ENCODE measurements at places on chromosomes 1 and 21. TPM values are rescaled to one million over a fixed set of nuclear protein-coding genes. Genes with fewer than 3 reads are reported as not detected.
A peak's percentile ranks its signal among the peaks of the same experiment; 100 is the strongest.

DNA sequence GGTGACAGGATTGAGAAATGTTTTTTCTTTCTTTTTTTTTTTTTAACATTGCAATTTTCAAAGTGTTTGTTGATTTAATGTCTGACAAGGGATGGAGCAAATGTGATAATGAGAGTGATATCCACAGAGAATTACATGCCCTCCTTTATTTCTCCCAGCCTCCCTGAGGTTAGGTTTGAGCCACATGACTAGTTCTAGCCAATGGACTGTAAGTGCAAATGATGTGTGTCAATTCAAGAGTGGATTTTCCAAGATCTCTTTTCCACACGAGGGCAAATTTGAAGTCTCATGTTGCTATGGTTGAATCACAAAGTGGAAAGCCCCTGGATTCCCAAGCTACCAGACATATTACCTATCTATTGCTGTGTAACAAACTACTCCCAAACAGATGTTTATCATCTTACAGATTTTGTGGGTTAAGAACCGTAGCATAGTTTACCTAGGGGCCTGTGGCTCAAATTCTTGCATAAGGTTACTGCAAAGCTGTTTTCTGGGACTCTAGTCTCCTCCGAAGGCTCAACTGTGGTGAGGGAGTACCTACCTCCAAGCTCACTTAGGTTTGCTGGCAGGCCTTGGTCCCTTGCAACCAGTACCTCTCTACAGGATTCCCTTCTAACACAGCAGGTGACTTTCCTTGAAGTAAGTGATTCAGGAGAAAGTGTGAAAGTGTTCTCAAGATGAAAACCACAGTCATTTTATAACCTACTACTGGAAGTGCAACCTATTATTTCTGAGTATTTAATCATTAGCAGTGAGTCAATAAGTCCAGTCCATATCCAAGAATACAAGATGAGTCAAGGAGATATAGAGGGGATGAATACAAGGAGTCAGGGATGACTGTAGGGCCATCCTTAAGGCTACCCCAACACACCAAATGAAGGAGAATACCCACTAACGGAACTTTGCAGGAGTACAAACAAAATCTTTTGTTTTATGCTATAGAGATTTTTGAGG, 533.6 kb downstream of the PTPRC start:
- no peak overlapping the region for H3K27ac ChIP-seq
- H3K4me1 ChIP-seq, result no peaks in the 10 kb centered on the region
- no peak for DNase-seq
- no peaks in the 10 kb centered on the region for H3K27me3 ChIP-seq
- H3K36me3 ChIP-seq, result no peaks in the 10 kb centered on the region

GRCh38 chr1:39380036-39380435, 111.4 kb upstream of the BMP8A start:
- no peak for DNase-seq
- peaks cover 54% of the 10 kb centered on the region for H3K36me3 ChIP-seq
- no peak overlapping the region for H3K27ac ChIP-seq
- no peaks in the 10 kb centered on the region for H3K27me3 ChIP-seq
- H3K4me3 ChIP-seq, result no peak overlapping the region

- no peak overlapping the region for H3K4me3 ChIP-seq
- peaks cover 5% of the 10 kb centered on the region for H3K27me3 ChIP-seq
- DNase-seq, result no peak
- H3K36me3 ChIP-seq, result no peaks in the 10 kb centered on the region
- no peak overlapping the region for H3K27ac ChIP-seq
- no peaks in the 10 kb centered on the region for H3K4me1 ChIP-seq
Observed at GRCh38 chr1:116062201-116062600, 49.0 kb upstream of the MAB21L3 start.

- no peak overlapping the region for H3K4me3 ChIP-seq
- peaks cover 53% of the 10 kb centered on the region for H3K4me1 ChIP-seq
- no peak for DNase-seq
- H3K36me3 ChIP-seq, result peaks cover 20% of the 10 kb centered on the region
Observed at GRCh38 chr1:167926486-167926997, 9.9 kb upstream of the DCAF6 start.

- no peak for DNase-seq
- no peaks in the 10 kb centered on the region for H3K36me3 ChIP-seq
- H3K4me3 ChIP-seq, result no peak overlapping the region
- H3K4me1 ChIP-seq, result peaks cover 35% of the 10 kb centered on the region
Observed at GRCh38 chr1:116874733-116875249, 34.9 kb upstream of the PTGFRN start.

DNA sequence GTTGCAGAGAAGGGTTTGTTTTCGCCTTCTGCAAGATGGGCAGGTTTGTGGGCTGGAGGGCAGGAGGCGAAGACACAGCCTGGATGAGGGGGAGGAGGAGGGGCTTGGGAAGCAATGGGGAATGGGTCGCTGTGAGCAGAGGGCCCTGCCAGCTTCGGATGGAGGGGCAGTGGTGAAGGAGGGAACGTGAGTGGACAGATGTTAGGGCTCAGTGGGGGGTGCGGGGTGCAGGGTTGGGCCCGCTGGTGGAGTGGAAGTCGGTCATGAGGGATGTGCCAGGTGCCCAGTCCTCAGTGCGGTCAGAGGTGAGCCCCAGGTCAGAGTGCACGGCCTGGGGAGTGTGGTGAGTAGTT, 55.5 kb upstream of the ABCG1 start:
- no peak overlapping the region for H3K27ac ChIP-seq
- no peak for DNase-seq
- H3K4me3 ChIP-seq, result no peak overlapping the region
- no peaks in the 10 kb centered on the region for H3K4me1 ChIP-seq
- H3K27me3 ChIP-seq, result peaks cover 18% of the 10 kb centered on the region

DNA sequence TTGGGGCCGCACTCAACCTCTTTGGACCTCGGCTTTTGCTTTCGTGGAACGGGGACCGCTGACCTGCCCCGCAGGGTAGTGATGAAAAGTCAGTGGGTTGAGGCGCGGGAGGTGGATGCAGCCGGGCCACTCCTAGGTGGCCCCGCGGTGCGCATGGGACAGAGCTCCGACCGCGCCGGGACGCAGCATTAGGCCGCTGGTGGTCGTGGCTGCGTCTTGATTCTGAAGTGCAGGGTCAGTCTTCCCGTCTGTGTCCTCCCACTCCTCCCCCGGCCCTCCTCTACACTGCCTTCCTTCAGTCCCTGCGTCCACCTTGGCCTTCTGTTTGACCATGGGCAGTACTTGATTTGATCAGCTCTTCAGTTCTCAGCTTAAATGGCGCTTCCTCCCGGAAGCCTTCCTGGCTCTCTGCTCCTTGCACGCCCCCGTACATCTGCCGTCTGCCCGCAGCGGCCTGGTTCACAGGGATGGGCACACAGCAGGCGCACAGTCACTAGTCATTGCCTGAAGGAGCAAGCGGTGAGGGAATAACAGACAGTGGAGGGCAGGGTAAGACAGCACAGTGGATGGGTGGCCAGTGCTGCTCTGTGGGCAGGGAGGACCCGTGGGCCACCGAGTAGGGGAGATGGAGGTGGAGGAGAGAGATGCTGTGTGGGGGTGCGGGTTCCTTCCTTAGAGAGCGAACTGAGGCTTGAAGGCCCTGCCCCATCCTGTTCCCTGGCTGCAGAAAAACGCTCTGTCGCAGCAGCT, 633 bp downstream of the THEMIS2 start:
- no peaks in the 10 kb centered on the region for H3K27me3 ChIP-seq
- H3K27ac ChIP-seq, result no peak overlapping the region
- peak overlapping the region; percentile 67 for H3K4me3 ChIP-seq
- peaks cover 43% of the 10 kb centered on the region for H3K4me1 ChIP-seq
- DNase-seq, result peak; percentile 63
- H3K36me3 ChIP-seq, result peaks cover 2% of the 10 kb centered on the region

GRCh38 chr1:87305151-87305550, 23.5 kb upstream of the LMO4 start:
- DNase-seq, result no peak
- H3K27ac ChIP-seq, result no peak overlapping the region
- H3K36me3 ChIP-seq, result no peaks in the 10 kb centered on the region
- no peaks in the 10 kb centered on the region for H3K4me1 ChIP-seq

- no peaks in the 10 kb centered on the region for H3K4me1 ChIP-seq
- H3K4me3 ChIP-seq, result no peak overlapping the region
- no peaks in the 10 kb centered on the region for H3K27me3 ChIP-seq
- no peak overlapping the region for H3K27ac ChIP-seq
- no peak for DNase-seq
- H3K36me3 ChIP-seq, result no peaks in the 10 kb centered on the region
Observed at GRCh38 chr1:55749975-55750627, 534.9 kb upstream of the USP24 start.

DNA sequence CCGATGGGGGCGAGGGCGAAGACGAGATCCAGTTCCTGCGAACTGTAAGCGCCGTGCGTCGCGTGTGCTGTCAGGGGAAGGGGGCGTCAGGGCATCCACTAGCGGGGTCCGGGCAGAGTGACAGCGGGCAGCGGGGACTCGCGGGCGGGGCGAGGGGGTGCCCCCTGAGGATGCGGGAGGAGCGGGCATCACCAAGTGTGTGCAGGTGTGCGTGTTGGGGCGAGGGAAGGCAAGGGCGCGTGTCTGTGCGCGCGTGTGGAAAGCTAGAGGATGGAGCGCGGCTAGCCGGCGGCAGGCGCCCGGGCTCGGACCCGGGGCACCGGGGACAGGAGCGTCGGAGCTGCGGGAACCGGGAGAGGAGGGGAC, 525 bp downstream of the RYR2 start:
- no peak overlapping the region for H3K27ac ChIP-seq
- H3K27me3 ChIP-seq, result peaks cover 11% of the 10 kb centered on the region
- DNase-seq, result no peak
- no peaks in the 10 kb centered on the region for H3K36me3 ChIP-seq
- no peak overlapping the region for H3K4me3 ChIP-seq

DNA sequence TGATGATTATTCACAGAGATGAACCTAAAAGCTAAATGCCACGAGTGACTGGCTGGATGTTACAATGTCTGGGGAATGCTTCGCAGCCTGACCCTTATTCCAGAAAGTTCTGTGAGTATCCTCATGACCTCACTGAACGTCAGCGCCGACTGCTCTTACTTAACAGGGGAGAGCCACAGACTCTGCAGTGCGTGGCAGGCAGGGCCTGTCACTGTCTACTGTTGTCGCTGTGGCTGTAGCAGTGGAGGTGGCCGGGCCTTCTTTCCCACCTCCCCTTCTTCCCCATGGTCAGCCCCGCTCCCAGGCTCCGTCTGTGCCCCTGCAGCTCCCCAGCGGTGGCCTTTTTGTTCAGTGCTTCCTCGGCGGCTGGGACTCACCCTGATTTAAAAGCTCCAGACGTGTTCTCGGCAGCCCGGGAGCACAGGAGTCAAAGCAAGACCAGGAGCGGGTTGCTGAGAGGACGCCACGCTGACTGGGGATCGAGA, 52.2 kb upstream of the TARBP1 start:
- H3K4me1 ChIP-seq, result peaks cover 11% of the 10 kb centered on the region
- H3K36me3 ChIP-seq, result no peaks in the 10 kb centered on the region
- H3K27ac ChIP-seq, result no peak overlapping the region
- H3K4me3 ChIP-seq, result no peak overlapping the region
- no peak for DNase-seq

GRCh38 chr1:114735479-114735878, 18.9 kb upstream of the NRAS start:
- H3K4me1 ChIP-seq, result no peaks in the 10 kb centered on the region
- no peak overlapping the region for H3K4me3 ChIP-seq
- DNase-seq, result no peak
- H3K36me3 ChIP-seq, result peaks cover 97% of the 10 kb centered on the region
- H3K27me3 ChIP-seq, result no peaks in the 10 kb centered on the region

DNA sequence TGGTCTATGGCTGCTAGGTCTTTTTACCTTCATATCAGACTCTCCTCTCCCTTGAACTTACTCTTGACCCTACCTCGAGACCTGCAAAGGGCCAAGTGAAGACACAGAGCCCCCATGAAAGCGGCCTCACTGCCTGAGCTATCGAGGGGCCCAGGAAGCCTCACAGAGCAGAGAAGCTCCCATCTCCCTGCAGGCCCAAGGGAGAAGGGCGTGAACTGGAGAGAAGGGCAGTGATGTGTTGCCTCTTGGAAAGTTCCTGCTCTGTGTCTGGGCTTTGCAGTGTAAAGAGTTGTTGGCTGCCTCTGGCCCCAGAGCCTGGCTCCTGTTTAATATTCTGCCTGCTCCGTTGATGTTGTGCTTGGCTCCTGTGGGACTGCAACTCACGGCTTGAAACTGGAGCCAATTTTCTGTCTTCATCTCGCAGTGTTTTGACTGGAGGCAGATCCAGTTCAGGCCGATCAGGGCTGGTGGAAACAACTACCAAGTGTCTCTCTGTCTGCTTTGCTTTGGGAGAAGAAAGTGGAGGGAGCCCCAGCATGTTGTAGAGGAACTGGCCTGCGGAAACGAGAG, 4.3 kb downstream of the SERTAD4 start:
- no peaks in the 10 kb centered on the region for H3K36me3 ChIP-seq
- H3K4me1 ChIP-seq, result no peaks in the 10 kb centered on the region
- H3K27me3 ChIP-seq, result peaks cover 18% of the 10 kb centered on the region
- H3K27ac ChIP-seq, result no peak overlapping the region

DNA sequence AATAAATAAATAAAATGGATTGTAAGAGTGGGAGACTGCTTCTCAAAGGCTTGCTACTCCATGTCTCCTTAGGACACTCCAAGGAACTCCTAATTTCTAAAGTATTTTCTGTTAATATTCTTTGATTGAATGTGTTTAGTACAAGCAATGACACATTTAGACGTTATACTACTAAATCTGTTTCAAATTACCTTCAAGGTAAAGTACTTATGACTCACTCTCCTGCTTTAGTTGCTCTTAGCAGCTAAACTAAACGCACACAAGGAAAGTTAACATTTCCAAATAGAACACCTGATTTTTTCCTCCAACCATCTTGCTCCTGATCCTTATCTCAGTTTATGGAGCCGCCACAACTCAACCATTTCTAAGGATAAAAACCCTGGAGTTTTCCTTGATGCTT, 969.8 kb upstream of the ADGRL4 start:
- H3K36me3 ChIP-seq, result no peaks in the 10 kb centered on the region
- H3K27me3 ChIP-seq, result no peaks in the 10 kb centered on the region
- DNase-seq, result no peak
- no peaks in the 10 kb centered on the region for H3K4me1 ChIP-seq
- no peak overlapping the region for H3K4me3 ChIP-seq

GRCh38 chr21:45003331-45004058, 63.7 kb downstream of the SLX9 start:
- H3K4me3 ChIP-seq, result no peak overlapping the region
- H3K36me3 ChIP-seq, result no peaks in the 10 kb centered on the region
- H3K27ac ChIP-seq, result no peak overlapping the region
- DNase-seq, result no peak

The S100A16 gene
- total RNA-seq, result 4.3 TPM

The TNFRSF1B gene
- 91.6 TPM for total RNA-seq

The PTPN7 gene
- total RNA-seq, result 112 TPM

The LENEP gene
- not detected for total RNA-seq

The RPTN gene
- not detected for total RNA-seq

The CITED4 gene
- total RNA-seq, result 0.89 TPM

The DYRK3 gene
- total RNA-seq, result 30.2 TPM

The NTMT2 gene
- not detected for total RNA-seq

Data from K562 (cell line).